Psoas muscle (tissue), 8 donors: ENCODE measurements at places on chromosomes 4 and X.

- no peak for DNase-seq
Measured at GRCh38 chr4:114012749-114013148, 33.3 kb upstream of the ARSJ start.

GRCh38 chr4:186144198-186144945 is 39.9 kb downstream of the FAM149A start:
- peak; percentile 71 for DNase-seq

- no peak for DNase-seq
Measured at GRCh38 chrX:91122151-91122694, 312.4 kb upstream of the PABPC5 start.

DNA sequence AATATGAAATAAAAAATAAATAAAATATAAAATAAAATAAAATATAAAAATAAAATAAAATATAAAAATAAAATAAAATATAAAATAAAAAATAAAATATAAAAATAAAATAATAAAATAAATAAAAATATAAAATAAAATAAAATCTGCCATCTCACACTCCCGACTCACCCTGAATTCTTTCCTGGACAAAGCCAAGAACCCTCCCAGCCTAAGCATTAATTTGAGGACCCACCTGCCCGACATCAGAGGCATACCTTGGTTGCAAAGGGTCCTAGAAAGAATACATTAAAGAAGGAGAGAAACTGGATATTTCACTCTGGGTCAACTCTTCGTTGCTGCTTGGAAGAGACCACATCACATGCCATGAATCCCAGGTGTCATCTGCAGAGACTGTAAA is 138.3 kb downstream of the CRLF2 start:
- DNase-seq: no peak

DNA sequence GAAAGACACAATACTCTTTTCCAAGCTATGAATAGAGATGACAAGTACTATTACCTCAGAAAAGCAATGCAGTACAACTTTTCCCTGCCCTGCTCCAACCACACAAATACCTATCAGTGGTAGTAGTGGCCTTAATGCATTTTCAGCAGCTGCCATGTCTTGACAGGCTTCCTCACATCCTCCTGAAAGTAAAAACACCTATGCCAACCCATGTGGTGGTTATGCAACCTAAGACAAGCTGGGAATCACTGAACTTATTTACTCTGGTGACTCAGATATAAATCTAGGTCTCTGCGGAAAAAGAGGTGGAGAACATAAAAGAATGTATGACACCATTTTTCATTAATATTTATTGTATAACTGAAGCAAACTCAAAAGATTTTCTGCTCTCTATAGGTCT is 14.5 kb downstream of the WDFY3 start:
- no peak for DNase-seq

DNA sequence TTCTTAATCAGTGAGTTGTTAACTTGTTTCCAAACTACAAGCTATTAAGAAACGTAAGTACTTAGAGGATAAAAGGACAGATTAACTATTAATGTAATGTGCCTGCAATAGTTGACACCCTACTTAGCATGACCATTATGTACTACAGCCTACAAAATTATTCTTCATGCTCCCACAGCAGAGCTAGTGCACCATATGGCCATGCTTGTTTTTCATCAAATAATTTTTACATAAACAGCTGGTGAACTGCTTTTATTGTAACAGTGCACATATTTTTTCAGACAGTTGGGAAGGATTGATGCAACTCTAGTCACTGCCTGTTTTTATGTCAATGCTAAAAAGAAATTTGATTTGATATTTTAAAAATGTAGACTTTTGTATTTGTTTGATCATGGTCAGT is 10.2 kb upstream of the MAGEB10 start:
- DNase-seq: no peak
